ENCODE measurements at places on chromosomes 4 and X.

- no peak for DNase-seq
Measured at GRCh38 chr4:188826393-188826792, 687.2 kb downstream of the TRIML1 start.

GRCh38 chr4:70902577-70903290, 565 bp downstream of the MOB1B start:
- DNase-seq = no peak

- no peak for DNase-seq
Measured at GRCh38 chrX:8364369-8365141, 100.1 kb upstream of the VCX3B start.

- DNase-seq = no peak
Measured at GRCh38 chr4:14719053-14719452, 283.2 kb upstream of the CPEB2 start.

DNA sequence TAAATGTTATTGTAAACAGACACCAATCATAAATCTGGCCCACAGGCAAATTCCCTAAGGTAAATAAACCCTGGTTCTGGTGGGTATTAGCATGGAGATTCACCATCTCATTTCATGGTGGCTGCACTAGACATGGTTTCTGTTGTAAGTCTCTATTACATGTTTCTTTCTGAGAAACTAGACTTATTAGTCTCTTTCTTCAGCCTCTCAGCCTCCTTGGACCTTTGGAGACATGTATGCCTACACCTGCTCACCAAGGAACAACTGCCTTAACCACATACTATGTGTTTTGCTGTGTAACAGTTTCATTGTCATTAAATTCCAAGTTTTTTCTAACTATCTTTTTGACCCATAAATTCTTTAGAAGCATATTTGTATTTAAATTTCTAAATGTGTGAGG, 13.1 kb downstream of the DDIT4L start:
- DNase-seq = no peak

All from T-helper 22 cell (primary cell).